ENCODE measurements at places on chromosomes 7 and 10.

- no peak for DNase-seq
Measured at GRCh38 chr7:117066668-117067067, 113.4 kb downstream of the ST7 start.

GRCh38 chr10:84308481-84309304 lies 19.7 kb upstream of the CCSER2 start:
- no peak for DNase-seq

DNA sequence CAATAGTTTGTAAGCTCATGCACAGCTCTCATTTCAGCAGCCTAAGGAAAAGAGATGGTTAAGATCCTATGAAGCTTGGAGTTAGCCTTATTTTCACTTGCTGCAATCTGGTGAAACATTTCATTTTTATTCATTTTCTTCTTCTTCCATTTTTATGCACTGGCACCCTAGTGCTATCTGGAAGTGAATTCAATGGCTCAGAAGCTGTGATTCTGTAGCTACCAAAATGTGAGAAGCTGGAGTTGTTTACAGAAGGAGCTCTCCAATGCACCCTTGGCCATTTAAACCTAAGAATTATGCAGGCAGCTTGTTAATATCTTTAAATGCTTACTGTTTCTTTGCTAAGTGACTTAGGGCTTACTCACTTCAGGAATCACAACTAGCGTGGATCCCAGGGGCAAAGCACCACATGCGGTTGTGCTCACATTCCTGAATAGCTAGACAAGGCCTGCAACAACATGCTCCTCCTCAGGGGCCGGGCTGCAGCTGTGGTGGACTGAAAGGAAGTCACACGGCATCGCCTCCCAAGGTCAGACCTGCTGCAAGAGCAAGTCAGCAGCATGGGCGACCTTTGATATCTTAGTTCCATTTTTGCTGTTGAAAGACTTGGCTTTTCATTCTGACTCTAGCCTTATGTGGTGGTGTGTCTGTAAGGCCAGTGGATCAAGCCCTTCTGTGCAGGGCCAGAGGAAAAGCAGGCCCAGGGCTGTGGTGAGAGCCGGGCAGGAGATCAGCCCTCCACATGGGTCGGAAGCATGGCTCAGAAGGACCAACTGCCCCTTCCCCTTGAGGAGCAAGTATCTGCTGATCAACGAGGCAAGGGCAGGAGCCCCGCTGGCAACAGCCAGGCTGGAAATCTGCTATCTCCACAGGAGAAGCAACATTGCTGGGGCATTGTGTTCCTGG lies 91.9 kb upstream of the MBL2 start:
- DNase-seq, result no peak

GRCh38 chr10:132570771-132571649 lies 33.4 kb downstream of the INPP5A start:
- no peak for DNase-seq

- no peak for DNase-seq
Measured at GRCh38 chr10:62390497-62391176, 16.5 kb downstream of the ZNF365 start.

- DNase-seq, result no peak
Measured at GRCh38 chr7:55501611-55502010, 70.7 kb downstream of the VOPP1 start.

DNA sequence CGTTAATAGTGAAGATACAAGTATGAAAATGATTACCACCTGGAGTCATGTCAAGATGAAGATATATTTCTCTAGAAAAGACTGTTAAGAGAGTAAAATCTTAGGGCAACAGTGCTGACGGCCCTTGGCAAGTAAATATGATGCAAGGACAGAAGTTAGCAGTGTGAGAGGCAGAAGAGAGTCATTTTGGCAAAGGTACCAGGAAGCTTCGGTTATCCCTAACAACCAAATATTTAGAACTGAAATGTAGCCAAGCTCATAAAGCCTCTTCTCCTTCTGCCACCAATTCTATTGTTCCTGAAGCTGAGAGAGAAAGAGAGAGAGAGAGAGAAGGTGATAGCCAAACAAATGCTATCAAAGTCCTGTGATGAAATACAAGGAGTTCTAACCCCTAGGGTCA lies 109.6 kb downstream of the MACC1 start:
- DNase-seq, result no peak

DNA sequence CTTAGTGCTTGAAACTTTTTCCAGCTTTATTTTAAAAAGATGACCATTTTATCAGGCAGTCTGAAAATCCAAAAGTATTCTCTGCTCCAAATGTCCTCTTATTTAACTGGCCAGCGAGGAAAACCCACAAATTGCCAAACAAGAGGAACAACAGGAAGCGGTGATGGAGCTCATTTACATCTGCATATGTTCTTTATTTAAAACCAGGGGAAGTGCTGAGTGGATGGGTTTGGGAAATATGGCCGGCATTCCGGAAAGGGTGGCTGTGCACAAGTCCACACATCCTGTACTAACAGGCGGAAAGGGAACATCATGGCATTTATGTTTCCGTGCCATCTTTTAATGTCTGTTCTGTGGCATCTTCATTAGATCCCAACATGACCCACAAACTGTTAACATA lies 974.5 kb downstream of the LRMDA start:
- DNase-seq, result no peak
